AG09309 (cell line): ENCODE measurements at places on chromosomes 11 and 22.

GRCh38 chr11:13283636-13284035 is 6.0 kb downstream of the BMAL1 start:
- no peak for DNase-seq

GRCh38 chr11:42521994-42522393 is 789.8 kb upstream of the API5 start:
- DNase-seq: no peak

DNA sequence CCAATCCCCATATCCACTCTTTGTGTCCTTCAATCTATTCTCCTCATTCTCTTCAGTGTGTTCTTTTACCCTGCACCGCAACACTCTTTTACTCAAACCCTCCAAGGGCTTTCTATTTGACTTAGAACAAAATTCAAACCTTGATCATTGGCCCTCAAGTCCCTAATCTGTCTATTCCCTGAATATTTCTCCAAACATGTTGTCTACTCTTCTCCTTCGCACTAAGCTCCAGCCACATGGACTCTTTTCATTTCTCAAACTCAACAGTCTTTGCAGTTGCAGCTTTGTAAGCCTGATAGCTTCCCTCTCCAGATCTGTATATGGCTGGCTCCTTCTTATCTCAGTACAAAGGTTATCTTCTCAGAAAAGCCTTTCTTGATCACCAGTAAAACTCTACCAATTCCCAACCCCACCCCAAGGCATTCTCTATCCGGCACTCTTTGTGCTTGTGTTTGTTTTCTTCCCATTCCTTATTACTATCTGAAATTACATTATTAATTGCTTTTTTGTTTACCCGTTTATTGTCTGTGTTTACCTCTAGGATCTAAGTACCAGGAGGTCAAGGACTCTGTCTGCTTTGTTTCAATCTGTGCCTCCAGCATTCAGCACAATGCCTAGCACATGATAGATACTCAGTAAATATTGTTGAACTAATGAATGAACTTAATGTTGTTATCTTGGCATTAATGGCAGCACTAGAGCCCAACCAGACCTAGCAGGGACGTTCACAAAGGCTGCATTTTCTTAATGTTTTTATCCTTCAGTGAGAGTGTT is 147.4 kb downstream of the BBOX1 start:
- DNase-seq: no peak

DNA sequence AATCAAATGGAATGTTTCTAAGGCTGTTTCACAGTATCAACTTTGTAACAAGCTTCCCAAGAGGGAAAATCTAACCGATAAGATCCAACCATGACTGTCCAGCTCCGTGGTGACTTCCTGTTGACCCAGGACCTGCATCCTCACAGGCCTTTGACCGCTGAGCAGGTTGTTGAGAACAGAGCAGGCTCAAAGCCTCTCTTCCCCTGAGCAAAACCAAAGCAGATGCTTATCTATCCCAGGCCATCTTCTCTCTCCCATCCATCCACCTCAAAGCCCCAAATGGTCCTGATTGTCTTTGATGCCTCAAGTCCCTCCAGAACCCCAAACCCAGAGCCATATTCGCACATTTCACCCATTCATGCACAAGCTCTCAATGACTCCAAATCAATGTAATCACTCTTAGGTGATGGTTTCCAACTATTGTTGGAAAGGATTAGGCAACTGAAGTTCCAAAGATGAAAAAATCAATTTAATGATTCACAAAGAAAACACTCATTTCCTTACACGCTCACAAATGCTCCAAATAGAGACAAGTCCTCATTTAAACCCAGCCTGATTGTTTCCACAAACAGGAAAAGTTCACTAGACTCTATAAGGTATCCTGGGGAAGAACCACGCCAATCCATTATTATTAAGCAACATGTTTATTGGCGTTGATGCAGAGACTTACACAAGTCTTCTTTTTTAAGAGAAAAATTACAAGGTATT is 48.7 kb downstream of the C11orf58 start:
- no peak for DNase-seq

DNA sequence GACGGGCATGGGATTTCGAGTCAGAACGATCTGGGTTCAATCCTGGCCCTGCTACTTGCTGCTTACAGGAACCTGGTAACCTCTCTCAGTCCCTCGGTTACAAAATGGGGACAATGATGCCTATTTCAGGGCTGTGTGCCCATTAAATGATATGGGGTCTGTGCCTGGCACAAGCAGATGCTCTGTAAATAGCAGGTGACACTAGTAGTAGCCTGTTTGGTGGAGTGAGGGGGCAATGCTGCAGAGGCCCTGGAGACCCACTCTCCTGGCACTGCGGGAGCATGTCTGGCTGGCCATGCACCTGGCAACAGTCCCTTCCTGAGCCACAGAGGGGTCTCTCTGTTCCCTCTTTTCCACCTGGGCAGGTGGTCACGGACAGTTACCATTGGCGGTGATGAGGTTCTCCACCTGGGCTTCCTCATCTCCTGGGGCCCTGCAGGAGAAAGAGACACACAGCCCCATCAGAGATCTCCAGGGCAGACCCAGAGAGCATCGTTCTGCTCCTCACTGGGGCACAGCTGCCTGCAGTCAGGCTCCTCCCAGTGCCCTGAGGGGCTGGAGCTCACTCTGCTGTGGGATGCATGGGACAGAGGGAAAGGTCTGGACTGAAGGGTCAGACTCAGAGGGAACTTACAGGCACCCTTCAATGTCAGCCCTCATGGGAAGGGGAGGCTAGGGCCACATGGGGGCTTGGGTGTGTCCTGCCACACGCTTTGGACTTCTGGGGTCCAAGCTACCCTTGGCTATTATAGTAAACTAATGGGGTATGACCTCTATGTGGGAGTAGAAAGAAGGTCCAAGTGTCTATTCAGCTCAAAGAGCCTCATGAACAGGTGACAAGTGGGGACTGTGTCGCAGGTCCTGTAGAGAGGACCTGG is 15.6 kb upstream of the FXYD2 start:
- DNase-seq: no peak

DNA sequence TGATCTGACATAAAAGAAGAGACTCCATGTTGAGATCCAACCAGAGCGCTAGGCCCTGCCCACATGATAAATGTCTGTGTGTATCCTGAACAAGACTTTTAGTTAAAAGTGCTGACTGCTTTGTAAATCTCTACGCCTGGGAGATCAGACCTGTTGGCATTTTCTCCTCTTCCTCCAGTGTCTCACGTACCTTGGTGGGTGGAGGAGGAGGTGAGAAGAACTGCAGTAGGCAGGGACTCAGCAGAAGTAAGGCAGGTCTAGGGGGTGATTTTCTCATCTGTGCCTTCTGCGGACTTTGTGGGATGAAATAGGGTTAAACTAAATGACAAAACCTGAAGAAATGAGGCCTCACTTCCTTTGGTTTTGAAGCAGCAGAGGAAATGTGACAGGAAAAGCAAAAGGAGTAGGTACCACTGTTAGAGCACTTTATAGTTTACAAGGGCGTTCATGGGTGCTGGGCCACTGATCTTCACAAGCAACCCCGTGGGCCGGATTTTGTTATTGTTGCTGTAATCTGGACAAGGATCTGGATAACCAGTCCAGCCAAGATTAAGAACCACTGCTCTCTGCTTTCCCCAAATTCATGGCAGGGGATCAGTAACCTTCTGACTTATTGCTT is 36.7 kb upstream of the PLET1 start:
- no peak for DNase-seq

GRCh38 chr11:67604815-67605214 is 1.9 kb upstream of the NDUFV1 start:
- no peak for DNase-seq

DNA sequence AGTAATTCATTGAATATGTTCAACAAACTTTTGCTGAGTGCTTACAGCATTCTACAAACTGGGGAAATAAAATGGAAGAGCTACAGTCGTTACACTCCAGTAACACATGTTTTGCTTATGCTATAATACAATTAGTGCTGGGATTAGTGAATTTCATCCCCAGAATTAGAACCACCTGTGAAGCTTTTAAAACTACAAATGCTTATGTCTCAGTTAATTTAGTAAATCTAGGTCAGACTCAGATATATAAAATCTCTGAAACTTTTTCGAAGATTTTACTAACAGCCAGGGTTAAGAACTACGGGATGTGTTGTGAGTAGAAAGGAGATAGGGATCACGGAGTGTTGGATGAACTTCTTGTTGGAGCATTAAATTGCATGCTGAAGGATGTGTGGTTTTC is 33.7 kb upstream of the EED start:
- no peak for DNase-seq

DNA sequence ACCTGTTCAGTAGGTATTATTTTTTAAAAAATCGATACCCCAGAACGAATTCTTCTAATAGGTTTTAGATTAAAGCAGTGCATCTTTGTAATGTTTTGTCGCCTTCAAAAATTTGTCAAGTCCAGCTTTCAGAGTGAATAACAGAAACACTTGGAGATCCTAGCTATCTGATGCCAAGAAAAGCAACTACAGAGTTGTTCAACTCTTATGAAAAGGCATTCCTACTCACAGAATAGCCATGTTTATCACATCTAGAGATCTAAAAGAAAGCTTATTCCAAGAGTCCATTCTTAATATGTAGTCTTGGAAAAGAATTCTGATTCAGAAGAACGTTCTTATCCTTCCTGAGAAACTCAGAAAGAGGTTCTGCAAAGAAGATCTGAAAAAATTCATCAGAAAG is 268.5 kb downstream of the TTC28 start:
- no peak for DNase-seq

GRCh38 chr11:30089921-30090320 is 73.1 kb upstream of the KCNA4 start:
- DNase-seq: no peak

DNA sequence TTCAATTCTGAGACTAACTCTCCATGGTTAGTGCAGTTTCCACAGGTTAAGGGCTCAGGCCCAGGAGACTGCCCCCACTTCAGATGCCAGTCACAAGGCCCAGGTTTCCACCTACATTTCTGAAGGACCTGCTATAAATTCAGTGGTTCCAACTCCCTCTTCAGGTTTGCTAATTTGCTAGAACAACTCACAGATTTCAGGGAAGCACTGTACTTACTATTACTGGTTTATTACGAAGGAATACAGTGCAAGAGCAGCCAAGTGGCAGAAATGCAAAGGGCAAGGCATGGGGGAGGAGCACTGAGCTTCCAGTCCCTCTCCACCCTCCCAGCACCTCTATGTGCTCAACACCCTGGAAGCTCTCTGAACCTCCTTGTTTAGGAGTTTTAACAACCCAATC is 39.3 kb upstream of the SPON1 start:
- no peak for DNase-seq

DNA sequence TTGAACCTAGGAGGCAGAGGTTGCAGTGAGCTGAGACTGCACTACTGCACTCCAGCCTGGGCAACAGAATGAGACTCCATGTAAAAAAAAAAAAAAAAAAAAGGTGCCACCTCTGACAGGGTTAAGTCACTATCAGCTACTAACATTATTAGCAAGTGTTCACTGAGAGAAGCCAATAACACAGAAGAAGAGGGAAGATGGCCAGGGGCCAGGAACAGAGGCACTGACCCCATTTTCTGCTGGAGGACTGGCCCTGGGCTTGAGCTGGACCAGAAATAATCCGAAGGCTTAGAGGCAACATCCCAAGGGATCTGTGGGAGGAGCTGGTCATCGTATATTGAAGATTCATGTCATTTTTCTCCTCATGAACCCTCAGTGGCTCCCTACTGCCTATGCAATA is 5.0 kb downstream of the SLC5A1 start:
- DNase-seq: no peak

DNA sequence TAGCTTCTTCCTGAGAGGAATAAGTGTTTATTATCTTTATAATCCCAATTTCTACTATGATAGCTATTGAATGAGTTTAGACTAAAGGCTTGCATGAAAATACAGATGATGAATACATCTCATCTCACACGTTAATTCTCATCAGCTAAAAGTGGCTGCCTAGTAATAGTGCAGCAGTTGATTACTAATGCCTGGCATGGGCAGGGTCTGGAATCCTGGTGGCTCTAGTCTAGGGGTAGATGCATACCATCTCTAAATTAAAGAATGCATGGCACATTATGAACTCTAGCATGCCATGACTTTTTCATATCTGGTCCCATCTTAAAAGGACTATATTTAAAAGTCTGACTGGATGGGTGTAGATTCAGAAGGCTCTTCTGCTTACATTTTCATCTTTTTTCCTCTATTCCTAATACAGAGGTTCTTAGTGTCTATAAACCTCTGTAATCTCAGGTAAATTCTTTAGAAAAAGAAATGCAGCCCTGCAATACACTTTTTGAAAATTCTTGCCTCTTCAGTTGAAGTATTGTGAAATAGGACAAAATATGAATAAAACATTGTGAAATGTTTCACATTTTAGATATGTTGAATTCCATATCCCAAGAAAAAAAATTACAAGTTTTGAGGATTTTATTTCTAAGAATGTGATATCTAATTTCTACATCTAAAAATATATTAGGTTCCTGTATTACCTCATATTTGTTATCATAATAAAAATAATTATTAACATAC is 187.6 kb downstream of the C11orf87 start:
- DNase-seq: no peak

GRCh38 chr11:45725776-45726492 is 60.5 kb upstream of the CHST1 start:
- DNase-seq: no peak

DNA sequence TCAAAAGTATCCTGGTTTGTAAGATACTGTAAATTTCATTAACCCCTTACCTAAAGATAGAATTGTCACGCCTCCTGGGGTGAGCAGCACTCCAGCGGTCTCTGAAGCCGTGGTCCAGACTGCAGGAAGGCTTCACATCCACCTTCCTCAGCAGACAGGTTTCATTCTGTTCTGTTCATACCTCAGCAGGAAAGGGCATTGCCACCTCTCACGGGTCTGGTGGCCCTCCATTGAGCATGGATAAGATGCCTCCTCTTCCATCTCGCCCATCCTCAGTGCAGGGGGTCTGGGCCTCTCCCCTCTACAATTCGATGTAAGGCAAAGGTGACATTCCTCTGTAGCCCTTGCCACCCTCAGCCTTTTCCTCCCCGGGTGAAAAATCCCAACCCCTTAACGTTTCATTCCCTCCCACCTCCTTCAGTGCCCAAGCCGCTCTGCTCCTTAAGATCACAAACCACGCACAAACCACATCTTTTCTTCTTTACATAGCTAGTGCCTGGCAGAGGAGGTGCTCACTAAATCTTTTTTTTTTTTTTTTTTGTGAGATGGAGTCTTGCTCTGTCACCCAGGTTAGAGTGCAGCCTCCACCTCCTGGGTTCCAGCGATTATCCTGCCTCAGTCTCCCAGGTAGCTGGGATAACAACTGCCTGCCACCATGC is 28.5 kb downstream of the RPUSD4 start:
- DNase-seq: no peak

DNA sequence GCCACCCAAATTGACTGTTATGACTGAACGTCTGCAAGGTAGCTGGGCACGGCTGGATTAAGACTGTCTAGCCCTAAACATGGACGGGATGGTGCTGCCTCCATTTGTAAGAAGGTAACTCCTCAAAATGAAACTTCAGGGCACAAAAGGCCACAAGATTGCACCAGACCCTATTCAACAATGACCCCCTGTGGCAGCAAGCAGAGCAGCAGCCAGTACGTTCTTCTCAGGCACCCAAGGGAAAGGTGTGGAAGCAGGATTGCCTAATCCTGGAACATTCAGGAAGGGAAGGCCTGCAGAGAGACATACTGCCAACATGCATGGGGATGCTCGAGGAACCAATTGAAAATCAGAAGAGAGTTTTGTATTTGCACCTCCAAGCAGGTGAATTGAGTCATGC is 4.5 kb upstream of the TBX10 start:
- DNase-seq: no peak

- DNase-seq: no peak
Measured at GRCh38 chr11:71443736-71444445, 4.3 kb downstream of the DHCR7 start.
